SHP77 (cell line): ENCODE measurements at places on chromosomes 3 and 15.

DNA sequence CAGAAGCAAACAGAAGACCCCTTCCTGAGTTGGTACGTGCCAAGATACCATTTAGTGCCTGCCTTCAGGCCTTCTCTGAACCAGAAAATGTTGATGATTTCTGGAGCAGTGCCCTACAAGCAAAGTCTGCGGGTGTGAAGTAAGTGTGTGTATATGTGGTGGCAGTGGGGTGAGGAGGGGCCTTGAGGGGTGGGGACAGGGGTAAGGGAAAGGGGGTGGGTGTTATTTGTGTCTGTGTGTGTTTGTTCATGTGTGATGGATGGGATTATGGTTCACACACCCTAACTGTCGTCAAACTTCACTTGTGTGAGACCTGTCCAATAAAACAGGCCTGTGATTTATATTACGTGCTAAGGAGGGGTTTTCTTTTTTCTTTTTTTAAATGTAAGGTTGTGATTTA lies 92.2 kb downstream of the USP13 start:
- no peak for DNase-seq

GRCh38 chr3:149701206-149701976 lies 43.6 kb upstream of the WWTR1 start:
- DNase-seq, result no peak

GRCh38 chr3:68893600-68894239 lies 38.6 kb downstream of the TAFA4 start:
- no peak for DNase-seq

- DNase-seq, result no peak
These were observed 34.3 kb downstream of the INTS14 start for GRCh38 chr15:65576664-65577063.
